NCI-H510A (cell line): ENCODE measurements at places on chromosomes 12 and 14.

GRCh38 chr12:42741771-42742510 lies 152.4 kb upstream of the PRICKLE1 start:
- DNase-seq = no peak

DNA sequence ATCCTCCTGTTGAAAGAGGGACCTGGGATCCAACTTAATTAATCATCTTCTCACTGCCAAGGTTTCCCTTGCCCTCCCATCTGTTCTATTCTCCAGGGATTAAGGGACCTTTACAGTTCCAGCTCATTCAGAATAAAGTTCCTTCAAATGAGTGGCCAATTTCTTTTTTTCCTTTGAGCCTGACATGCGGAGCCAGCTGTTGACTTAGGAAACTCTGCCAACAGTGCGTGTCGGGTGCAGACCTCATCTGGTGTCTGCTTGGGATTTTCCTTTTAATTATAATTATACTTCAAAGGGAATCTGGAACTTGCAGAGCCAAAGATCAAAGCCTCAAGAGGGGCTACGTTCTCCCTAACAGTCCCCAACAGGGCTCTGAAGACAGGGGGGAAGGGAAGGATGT lies 64.8 kb downstream of the CCDC60 start:
- DNase-seq = no peak

DNA sequence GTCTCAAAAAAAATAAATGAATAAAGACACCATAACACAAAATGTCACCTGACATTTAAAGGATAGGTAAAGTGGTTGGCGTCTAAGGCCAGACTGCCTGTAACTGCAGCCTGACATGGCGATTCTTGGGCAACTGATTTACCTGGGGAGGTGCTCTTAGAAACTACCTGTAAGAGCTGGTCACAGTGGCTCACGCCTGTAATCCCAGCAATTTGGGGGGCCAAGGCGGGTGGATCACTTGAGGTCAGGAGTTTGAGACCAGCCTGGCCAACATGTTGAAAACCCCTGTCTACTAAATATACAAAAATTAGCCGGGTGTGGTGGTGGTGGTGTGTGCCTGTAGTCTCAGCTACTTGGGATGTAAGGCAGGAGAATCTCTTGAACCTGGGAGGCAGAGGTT lies 8.4 kb downstream of the RPL6 start:
- no peak for DNase-seq

DNA sequence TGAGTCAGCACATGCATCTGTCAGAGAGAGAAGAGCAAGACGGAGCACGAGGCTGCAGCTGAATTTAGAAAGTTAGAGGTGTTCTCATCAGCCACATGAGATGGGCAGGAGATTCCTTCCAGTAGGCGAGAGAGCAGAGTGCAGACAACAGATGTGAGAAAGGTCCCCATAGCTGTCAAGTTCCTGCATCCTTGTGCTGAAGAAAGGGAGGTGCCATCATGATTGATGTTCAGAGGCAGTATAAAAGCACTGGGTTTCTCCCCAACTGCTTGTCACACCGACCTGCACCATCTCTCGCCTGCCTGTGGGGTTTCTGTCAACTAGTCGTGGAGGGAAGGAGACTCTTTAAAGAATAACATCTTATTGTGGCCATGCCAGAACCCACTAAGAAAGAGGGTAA lies at the start of gene MYBPC1:
Gene MYBPC1 (plus strand): TSS at position 272 of the 400 bp plus-strand sequence. CDS start 100 bp downstream, at position 372.
- DNase-seq = no peak

- DNase-seq = no peak
Observed at GRCh38 chr14:63257299-63257698, 53.1 kb downstream of the RHOJ start.

- DNase-seq = no peak
Observed at GRCh38 chr14:94532447-94532846, 23.2 kb upstream of the SERPINA12 start.

DNA sequence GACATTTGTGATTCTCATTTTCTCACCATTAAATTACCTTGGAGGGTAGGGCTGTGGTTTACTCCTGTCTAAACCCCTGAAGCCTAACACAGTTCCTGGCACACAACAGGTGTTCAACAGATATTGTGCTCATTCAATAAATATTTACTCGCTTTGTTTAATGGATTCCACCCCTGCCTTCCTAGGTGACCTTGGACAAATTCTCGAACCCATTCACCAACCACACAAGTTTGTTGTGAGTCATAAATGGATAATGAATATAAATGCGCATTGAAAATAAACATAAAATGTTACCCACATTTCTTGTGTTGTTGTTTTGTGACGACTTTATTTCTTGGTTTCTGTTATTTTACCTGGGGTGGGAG lies 362 bp upstream of the TSFM start:
- no peak for DNase-seq

DNA sequence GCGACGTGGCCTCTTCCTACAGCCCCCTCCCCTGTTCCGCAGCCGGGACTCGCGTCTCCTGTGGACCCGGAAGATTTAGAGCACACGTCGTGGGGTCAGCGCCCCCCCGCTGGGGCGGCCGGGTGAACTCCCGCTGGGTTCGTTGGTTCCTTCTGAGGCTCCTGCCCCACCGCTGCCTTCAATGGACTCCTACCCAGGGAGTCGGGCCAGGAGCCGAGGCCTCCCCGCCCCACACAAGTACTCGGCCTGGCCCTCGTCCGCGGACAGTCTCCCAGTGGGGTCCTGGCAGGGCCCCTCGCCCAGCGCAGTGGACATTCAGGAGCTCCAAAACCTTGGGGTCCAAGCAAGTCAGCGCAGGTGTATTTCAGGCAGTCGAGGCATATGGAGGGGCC lies 1.2 kb downstream of the MMP17 start:
- DNase-seq = no peak

DNA sequence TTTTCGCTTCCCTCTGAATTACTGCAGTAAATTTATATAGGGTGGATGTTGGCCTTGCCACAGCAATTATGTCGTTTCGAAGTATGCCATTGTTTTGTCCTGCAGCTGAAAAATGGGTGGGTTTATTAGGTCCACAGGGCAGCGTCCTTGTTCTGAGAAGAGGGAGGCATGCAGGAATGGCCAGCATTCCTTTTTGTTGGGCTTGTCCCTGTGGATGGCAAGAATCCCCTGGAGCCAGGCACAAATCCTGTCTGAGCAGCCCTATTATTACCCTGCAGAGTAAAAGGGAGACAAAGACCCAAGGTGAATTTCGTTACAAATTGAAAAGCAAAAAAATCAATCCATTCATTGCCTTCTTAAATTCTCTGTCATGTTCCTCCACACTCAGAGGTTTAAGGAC lies 88.1 kb downstream of the CHST11 start:
- no peak for DNase-seq

DNA sequence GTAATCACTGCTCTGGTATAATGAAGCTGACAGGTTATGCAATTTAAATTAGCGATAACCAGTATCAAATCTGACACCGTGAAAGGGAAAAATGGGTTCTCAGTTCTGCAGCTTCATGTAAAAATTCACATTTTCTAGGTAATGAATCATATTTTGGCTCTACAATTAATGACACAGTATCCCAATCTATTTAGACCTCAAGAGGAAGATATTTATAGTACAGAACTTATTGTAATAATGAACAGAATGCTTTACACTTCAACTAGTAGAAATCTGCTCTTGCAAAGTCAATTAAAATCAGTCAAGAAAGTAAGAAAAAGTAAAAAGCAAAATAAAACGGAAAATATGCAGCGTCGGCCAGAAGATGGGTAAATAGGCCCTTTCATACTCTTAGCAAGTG lies 24.3 kb downstream of the SEL1L start:
- DNase-seq = no peak

DNA sequence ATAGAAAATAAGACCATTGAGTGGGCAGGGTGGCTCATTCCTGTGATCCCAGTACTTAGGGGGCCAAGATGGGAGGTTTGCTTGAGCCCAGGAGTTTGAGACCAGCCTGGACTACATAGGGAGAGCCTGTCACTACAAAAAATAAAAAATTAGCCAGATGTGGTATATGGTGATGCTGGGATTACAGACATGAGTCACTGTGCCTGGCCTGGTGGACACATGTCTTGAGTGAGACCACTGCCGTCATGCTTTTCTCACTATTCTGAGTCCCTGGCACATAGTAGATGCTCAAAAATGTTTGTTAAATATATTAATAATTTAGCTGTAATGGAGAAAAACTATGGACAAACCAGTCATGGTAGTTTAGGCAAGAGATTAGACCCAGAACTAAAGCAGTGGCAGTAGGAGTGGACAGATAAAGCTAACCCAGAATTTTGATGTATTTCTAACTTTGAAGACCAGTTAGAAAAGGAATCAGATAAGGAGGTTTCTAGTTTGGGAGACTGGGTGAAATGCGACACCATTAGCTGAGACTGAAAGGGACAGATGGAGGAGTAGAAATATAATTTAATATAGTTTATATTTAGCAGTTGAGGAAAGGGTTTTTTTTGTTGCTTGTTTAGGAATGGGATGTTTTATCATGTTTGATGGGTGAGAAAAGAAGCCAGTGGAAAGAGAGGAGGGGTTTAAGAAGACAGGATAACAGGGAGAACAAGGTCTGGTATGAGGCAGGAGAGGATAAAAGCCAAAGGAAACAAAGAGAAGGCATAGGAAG lies 7.4 kb upstream of the PTGES3 start:
- DNase-seq = no peak

GRCh38 chr14:32967421-32967820 lies 28.7 kb downstream of the NPAS3 start:
- no peak for DNase-seq
